Hippocampal formation (tissue), 2 donors: ENCODE measurements at places on chromosomes 6 and 20.

GRCh38 chr20:49569411-49570115 lies 1.6 kb upstream of the PTGIS start:
- DNase-seq: no peak

- no peak for DNase-seq
Measured at GRCh38 chr6:135937106-135937505, 85.6 kb downstream of the PDE7B start.

- DNase-seq: no peak
Measured at GRCh38 chr20:35285806-35286076, 1.2 kb upstream of the EIF6 start.

DNA sequence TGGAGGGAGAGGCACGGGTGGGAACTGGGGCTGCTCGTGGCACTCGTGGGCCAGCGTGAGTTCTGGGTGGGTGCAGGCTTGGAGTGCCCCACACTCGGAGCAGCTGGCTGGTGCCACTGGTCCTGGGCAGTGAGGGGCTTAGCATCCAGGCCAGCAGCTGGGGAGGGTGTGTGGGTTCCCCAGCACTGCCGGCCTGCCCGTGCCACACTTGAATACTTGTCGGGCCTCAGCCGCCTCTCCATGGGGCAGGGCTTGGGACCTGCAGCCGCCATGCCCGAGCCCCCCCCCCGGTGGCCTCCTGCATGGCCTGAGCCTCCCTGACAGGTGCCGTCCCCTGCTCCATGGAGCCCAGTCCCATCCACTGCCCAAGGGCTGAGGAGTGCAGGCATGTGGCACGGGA lies 207.2 kb downstream of the CD109 start:
- DNase-seq: no peak

DNA sequence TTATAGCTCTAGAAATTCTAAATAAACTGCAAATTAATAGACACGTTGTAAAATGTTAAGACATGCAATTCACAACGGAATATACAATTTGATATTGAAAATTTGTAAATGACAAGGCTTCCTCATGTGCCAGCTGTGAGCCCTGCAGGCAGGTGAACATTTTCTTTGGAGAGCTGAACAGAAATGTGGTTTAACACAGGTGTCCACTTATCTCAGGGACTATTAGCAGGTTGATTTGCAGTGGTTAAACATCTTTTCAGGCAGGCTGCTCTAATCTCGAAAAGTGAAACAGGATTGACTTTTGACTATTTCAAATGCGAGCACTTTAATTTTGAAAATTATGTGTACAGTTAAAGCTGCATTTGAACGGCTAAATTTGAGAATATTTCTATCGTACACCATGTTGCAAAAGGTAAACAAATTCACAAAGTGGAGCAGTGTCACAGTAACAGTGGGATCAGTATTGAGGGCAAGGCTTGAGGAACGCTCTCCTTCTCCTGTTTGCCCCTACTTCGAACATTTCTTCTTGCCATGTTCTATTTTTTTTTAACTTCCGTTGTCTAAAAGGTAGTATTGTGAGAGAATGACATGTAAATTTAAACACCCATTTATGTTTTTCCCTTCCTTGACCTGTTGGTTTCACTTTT lies 210.8 kb downstream of the CDKAL1 start:
- no peak for DNase-seq

DNA sequence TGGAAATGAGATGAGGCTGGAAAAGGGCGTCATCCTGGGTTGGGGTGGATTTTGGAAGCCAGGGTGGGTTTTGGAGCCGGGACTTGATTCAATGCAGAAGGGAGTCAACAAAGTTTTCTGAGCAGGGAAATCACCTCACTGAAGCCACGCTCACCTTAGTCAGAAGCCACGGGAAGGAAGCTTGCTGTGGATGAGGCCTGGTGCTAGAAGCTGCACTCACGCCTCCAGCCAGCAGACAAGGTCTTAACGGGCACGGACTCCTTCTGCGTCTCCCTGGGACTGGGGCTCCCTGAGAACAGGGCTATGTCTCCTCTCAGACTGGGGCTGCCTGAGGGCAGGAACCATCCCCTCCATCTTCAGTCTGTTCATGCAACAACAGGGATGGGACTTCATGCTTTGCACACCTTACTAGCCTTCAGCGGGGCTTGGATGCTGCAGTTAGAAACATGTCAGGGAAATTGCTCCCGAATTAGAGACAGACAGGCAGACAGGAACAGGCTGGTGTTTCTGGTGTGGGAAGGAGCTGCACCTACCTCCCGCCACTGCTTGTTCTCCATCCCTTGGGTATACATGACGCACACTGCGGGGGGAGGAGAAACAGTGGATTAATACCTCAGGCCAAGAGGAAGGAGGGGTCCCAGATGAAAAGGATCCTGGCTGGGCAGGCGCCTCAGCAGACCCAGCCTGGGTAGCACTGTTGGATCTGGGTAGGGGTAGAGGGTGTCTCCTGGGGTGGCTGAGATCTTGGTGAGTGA lies 17.5 kb downstream of the CPNE5 start:
- no peak for DNase-seq

- no peak for DNase-seq
Measured at GRCh38 chr20:34549291-34549928, 9.1 kb upstream of the MAP1LC3A start.

DNA sequence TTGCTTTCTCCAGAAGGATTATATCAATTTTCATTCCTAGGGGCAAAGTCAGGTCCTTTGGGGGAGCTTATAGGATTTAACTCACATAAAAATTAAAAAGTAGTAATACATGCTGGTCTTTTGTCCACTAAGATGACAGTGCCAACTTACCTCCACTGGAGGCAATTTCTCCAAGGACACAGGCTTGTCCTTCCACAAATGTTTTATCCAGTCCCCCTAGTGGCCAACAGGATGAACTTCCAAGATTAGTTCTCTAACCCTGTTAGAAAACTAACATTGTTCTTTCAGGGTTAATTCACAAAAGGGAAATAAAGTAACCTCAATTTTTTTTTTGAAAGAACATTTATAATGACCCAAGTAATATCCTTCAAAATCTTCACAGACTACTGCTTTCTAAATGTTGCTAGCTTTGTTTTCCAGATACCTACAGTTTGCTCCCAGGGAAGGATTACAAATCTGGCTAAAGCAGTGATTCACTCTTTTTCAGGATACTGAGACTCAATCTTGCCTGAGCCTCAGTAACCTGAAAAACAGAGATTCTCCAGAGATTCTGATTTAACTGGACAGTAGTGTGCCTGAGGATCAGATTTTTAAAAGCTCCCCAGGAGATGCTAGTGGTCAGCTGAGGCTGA lies 31.7 kb upstream of the UBR2 start:
- DNase-seq: peak; percentile 33

GRCh38 chr20:64009811-64010387 lies 26.1 kb upstream of the C20orf204 start:
- no peak for DNase-seq

GRCh38 chr6:74277777-74278186 lies 581.8 kb downstream of the CD109 start:
- no peak for DNase-seq

DNA sequence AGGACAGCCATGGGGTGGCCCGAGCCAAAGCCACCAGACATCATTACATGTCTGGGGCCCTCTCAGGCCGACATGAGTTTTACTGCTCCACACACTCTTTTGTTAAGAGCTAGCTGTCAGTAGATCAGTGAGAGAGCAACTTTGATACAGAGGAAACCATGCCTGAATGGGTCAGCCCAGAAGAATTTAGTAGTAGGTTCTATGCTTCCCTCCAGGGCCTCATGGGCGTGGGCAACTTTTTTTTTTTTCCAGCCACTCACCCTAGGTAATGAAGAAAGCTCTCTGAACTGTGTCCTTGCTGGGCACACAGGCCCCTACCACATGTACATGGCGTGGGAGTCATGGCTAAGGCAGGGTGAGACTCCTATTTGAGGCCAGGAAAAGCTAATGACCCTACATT lies 38.8 kb downstream of the HLA-F start:
- DNase-seq: no peak

DNA sequence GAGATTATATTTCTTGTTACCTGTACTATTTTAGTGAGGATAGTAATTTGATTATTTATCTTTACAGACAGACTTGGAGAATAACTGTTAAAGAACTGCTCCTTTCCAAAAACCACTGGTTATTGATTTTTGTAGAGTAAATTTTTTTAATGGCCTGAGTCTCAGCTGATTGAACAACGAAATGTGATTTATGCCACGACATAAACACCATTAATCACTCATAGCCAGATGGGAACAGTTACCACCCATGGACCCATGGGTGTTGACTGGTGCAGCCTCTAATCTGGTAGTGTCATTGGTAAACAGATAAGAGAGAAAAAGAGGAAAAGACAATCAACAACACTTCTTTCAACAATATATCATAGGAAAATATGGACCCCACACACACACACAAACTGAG lies 101.4 kb upstream of the BEND6 start:
- no peak for DNase-seq

- DNase-seq: no peak
Measured at GRCh38 chr20:48006036-48006833, 221.0 kb upstream of the SULF2 start.

DNA sequence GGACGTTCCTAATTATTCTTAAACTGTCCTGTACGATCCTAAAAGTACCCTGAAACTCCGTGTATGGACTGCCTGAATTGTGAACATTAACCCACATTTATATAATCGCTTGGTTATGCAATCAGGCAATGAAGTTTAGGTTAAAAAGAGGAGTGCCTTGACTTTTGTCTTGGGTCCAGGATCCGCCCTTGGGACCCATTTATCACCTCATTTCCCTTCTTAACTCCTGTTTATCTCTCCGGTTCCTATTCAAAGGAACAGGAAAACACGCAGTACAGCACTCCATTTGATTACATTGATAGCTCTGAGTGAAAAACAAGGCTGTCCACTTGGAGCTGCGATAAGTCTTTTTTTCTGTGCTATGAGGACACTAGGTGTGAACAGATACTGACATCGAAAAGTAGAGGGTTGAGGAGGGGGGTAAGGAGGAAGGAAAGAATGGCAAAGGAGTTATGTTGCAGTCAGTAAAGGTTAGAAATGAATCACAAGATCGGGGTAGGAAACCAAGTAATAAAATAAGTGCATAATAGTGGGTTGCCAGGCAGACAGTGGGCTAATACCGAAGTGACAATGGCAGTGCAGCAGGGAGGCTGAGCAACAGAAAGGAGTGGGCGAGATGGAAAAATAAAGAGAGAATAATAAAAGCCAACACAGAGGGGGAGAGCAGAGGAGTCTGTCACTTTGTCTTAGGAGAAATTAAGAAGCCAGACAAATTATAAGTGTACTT lies 15.9 kb upstream of the PCK1 start:
- DNase-seq: no peak

GRCh38 chr6:42316981-42317380 lies 99.3 kb upstream of the MRPS10 start:
- no peak for DNase-seq

GRCh38 chr6:17971128-17972073 lies 16.0 kb downstream of the KIF13A start:
- DNase-seq: no peak

DNA sequence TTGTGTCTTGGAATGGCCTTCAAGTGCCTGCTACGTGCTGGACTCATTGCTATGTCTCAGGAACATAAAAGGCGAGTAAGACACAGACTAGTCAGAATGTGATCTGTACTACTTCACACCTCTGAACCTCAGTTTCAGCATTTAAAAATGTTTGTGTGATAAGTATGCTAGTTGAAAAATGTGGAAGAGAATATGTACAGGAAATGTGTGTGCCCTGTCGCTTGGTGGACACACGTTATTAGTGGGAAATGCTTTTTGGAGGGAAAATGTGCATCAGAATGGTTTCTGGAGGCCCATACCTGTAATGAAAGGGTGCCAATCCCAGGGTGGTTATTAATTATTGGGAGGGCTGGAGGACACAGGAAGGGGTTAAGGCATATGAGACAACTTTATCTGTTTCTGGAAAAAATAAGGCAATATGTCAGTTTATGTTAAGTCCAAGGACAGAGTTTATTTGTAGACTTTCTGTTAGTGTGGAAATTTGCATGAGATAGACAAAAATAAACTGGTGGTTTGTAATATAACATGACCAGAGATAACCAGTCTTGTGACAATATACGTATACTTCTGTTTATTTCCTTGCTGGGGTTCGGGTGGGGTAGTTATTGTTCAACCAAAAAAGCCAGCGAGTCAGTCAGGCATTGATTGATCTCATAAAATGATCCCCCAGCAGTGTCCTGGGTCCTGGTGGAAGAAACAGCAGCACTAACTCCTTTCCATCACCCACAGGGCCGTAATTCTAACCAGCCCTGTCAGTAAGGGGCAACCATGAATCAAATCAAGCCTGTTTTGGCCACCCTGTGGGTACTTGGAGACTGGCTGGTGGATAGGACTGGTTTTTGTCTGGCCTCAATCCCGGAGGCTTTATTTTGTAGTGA lies 117.9 kb downstream of the JARID2 start:
- DNase-seq: no peak

- DNase-seq: no peak
Measured at GRCh38 chr20:5779071-5779900, 29.1 kb downstream of the SHLD1 start.

GRCh38 chr20:59515013-59515905 lies 89.1 kb upstream of the PHACTR3 start:
- peak; percentile 52 for DNase-seq

GRCh38 chr6:33808641-33809180 lies 4.9 kb upstream of the MLN start:
- no peak for DNase-seq

DNA sequence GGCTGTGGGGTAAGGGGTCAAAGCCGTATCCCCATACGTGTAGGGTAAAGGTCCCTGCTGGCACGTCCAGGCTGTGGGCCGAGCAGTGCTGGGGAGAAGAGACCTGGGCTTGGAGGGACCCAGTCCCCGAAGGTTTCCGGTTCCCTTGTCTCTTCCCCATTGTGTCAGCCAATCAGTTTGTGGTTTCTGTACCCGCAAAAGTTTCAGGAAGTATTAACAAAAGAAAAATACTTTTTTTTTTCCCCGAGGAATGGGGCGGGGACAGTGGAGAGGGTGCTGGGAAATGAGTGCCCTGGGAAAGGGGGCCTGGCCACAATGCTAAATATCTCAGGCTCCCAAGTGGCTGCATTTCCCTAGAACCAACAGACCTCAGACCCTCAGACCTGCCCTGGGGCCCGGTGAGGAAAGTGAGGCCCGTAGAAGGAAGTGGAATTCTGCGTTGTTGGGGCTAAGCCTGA lies 15.2 kb upstream of the AMD1 start:
- DNase-seq: no peak

DNA sequence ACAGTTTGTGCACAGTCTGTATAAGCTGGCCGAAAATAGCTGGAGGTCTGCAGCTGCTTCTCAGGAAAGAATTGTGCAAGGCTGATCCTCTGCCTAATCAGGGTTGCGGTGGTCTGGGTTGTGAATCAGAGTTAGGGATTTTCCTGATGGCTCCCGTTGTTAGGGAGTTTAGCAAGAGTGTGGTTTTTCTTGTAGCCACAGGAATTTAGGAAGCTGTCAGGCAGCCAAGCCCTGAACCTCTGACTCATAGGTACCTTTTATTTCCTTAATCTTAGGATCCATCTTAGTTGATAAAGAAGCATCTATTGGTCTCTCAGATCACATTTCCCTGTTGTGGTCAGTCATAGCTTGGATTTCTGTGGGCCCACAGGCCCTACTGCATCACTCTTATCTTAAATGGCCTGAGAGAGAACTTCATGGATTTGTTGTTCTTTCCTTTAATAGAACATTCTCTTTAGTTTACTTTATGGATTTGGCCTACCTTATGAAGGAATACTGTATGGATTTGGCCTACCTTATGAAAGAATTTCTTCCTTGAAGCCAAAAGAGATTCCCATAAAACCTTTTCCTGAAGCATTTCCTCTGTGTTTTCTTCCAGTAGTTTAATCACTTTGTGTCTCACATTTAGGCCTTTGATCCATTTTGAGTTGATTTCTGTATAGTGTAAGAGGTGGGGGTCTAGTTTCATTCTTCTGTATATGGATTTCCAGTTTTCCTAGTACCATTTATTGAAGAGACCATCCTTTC lies 10.3 kb downstream of the KIF25 start:
- no peak for DNase-seq
